CD4-positive, CD25-positive, alpha-beta regulatory T cell (primary cell): ENCODE measurements at places on chromosomes 16 and 17.

- no peak for DNase-seq
Observed at GRCh38 chr16:16805809-16806208, 426.9 kb downstream of the NPIPA7 start.

DNA sequence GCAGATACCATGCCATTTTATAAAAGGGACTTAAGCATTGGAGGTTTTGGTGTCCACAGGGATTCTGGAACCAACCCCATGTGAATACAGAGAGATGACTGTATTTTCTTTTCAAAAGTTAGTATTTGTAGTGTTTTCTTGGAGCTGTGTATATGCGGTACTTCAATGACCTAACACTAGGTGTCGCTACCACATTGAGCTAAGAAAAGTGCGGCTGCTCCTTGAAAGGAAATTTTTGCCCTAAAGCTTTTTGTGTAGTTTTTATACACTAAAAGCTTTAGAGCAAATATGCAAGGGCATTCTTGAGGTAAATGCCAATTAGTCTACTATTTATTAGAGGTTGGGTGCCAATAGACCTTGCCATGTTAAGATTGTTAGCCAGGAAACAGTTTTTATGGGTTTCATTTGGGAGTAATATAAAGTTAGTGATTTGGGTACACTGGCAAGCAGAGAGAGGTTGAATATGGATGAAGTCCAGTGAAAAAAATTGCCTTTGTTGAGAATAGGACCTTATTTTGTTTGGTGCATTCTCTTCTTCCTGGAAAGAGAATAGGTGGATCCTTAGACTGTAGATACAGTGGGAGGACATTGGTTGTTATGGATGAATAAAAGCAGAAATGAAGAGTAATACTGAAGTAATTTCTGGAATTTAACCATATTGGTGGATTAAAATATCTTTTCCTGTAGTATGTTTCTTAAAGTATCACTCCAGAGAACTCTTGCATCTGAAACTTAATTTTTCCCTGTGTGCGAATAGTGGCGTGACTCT, 43.3 kb downstream of the BCAS3 start:
- peak; percentile 54 for DNase-seq

- DNase-seq = no peak
Observed at GRCh38 chr16:85227946-85228862, 115.9 kb upstream of the CIBAR2 start.

DNA sequence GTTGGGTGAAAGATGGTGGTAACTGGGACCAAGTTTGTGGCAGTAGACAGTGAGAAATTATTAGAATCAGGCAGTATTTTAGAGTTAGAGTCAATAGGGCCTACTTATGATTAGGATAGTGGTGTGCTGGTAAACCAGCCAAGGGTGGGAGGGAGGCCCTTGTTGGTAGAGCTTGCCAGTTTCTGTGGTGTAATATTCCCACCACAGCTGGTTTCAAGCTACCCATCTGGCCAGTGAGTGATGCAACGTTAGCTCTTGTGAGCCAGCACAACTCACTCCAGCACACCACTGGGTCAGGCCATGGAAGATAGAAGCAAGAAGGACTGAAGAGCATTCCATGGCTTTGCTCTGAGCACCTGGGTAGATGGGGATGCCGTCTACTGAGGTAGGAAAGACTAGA, 34.9 kb downstream of the GNAO1 start:
- no peak for DNase-seq

DNA sequence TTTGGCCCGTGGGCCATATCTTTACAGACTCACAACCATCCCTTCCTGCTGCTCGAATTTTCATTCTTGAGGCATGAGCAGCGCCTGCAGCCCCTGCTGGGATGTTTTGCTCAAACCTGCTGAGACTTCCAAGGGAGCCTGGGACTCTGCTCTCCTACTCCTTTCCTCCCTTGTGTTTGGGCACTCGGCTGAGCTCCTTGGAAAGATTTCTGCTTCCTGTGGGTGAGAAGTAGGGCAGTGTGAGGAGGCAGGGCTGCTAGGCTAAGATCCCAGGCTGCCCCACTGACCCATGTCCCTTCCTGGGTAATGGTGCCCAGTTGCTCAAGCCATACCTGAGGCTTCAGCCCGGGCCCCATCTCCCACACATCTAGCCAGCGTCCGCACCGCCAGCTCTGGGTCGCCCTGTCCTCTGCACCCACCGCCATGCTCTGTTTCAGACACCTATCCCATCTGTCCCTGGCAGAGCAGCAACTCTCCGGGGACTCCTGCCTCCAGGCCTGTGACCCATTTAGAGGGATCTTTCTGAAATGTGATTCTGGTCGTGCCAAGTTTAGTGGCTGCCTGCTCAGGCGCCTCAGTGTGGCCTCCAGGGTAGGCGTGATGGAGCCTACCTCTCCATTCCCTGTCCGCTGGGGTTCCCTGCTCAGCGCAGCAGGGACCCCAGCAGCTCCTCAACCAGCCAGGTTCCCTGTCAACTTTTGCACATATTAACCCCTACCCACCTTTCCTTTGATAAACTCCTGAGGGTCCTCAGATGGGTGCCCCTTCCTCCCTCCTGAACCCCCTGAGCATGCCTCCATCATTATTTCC, 190.1 kb downstream of the CCDC182 start:
- DNase-seq = no peak

GRCh38 chr17:14295676-14296075, 5.2 kb upstream of the HS3ST3B1 start:
- DNase-seq = no peak
